NCI-H1092 treated with DMSO at 0.1 percent for 48 hours (cell line): ENCODE measurements at places on chromosomes 1 and 21.

DNA sequence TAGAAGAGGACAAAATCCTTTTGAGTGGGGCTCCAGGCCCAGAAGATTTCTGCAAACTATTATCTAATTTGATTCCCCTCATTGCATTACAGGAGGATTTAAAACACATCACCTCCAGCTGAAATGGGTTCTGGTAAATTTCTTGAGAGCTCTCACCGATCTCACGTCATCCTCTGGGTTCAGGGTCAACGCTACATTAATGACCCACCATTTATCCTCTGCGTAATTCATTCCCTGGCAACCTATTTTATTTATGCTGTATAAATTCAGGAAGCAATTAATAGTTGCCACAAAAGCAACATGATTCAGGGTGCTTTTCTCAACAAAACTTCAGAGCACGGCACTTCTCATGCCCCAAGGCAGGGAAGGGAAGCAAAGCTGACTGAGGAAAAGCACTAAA is 38.9 kb downstream of the LMX1A start:
- DNase-seq, result no peak

- peak; percentile 10 for DNase-seq
These were observed 11.3 kb downstream of the NCSTN start for GRCh38 chr1:160354388-160354985.

- peak; percentile 80 for DNase-seq
These were observed 2.5 kb upstream of the APOBEC4 start for GRCh38 chr1:183655562-183656075.

GRCh38 chr1:197967066-197967465 is 49.9 kb downstream of the LHX9 start:
- DNase-seq, result no peak

DNA sequence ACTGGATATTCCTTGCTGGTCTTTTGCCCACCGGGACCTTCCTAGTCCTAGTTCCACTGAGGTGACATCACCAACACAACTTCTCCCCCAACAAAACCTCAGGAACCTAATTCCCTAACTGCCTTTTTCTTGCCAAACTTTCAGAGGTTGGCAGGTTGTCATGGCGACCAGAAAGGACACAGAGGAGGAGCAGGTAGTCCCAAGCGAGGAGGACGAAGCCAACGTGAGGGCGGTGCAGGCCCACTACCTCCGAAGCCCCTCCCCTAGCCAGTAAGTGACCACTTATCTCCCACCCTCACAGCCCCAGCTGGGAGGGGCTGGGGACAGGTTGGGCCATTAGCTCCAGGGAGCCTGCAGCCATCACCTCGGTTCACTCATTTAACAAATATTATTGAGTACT is 815 bp downstream of the STYXL2 start:
- no peak for DNase-seq

DNA sequence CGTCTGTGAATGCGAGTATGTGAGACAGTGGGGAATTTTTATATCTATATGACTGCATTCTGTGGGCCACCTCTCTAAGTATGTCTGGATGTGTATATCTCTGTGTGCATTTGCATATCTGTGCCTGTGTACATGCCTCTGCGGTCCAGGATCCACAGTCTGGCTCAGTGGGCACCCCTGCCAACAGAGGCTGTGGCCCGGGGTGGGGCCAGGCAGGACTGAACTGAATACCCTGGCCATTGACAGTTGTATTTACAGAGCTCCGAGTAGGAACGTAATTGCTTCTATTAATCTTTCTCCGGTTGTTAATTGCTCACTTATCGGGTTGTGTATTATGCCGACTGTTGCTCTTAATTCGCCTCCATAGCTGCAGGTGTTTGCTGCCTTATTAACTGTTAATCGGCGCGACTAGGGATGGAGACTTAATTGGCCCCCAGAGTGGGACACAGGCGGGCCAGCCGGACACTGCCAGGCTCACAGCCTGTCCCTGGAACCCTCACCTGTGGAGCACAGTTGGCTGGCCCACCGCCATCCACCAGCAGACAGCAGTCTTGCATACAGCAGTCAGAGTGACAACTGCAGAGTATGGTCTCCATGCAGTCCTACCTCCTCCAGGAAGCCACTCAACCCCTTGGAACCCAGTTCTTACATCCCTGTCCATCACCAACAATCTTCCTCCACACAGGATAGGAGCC is 22.4 kb upstream of the ADGRB2 start:
- peak; percentile 15 for DNase-seq

DNA sequence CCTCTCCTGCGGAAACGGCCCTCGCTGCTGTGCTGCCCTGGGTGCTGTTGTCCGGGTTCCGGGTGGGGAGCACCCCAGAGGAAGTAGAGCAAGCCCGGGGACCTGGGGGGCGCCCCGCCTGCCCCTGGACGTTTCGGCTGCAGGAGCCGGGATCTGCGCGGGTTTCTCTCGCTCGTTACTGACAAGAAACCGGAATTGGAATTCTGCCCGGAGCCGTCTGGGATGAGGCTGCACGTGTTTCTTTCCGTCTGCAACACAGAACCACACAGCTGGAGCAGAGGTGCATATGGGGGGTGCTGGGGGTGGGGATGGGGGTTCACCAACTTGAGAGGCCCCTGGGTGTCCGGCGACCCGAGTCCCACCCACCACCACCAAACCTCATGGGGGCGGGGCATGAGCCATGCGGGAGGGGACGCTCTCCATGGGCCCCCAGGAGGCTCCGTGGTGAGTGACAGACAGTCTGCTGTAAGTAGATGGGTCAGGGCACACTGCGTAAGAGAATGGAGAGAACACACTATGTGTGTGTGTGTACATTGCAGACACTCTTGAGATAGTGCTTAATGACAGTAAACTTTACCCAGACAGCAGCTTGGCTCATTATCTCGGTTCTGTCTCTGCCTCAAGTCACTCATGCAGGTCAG is 261.4 kb upstream of the C1orf174 start:
- DNase-seq, result no peak

DNA sequence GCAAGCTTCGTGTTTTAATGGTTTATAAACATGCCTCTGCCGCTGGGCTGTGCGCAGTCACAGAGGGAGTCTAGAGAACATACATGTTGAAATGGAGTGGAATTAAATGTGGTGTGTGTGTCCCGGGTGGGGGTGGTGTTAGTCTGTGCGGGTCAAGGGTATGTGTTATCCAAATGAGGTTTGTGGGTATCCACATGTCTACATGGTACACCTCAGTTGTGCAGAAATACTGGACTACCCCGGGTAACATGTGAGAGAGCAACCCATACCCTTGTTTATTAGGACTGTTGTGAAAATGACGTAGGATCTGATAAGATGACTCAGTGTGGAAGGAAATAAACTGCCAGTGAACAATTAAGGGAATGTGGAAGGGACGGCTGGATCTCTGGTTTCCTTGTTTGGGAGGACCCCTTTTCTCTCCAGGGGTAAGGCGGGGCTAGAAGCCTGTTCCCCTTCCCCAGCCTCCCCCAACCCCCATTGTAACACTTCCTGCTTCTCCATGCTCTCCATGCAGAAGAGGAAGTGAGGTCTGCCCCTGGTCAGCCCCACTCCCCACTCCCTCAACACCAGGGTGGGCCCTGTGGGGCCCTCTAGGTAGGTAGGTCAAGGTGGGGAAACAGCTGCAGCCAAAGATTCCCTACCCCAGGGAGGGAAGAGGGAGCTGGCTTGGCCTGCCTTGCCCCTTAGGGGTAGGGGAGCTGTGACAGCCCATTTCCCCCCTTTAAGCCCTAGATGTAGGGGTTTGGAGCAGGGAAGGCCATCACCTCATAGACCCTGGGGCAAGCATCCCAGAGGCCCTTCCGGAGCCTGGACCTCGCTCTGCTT is 690 bp downstream of the EPS8L3 start:
- no peak for DNase-seq

GRCh38 chr21:39238275-39238674 is 55.0 kb upstream of the PSMG1 start:
- DNase-seq, result no peak

- no peak for DNase-seq
These were observed 169.7 kb downstream of the PBX1 start for GRCh38 chr1:164728719-164729118.
